Transverse colon (tissue), 4 donors: ENCODE measurements at places on chromosomes 3 and 15.

DNA sequence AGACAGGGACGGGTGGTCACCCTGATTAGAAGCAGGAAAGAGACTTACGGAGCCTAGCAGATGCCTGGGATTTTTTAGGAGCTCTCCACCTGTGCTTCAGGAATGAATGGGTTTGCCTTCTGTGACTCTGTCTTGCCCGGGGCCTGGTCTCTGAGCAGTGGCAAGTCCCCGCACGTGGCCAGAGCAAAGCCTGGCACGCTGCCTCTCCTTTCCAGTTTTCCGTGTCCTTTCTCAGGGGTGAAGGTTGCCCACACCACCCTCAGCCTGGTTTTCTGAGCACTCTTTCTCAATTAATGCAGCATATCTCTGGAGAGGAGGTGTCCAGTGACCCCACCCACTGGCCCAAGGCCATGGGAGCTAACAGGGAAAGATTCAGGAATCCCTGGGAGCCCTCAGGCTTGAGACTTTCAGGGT lies 14.5 kb upstream of the CHST14 start:
- DNase-seq = no peak

- no peak for DNase-seq
Measured at GRCh38 chr3:168991803-168992202, 671.7 kb downstream of the MECOM start.

DNA sequence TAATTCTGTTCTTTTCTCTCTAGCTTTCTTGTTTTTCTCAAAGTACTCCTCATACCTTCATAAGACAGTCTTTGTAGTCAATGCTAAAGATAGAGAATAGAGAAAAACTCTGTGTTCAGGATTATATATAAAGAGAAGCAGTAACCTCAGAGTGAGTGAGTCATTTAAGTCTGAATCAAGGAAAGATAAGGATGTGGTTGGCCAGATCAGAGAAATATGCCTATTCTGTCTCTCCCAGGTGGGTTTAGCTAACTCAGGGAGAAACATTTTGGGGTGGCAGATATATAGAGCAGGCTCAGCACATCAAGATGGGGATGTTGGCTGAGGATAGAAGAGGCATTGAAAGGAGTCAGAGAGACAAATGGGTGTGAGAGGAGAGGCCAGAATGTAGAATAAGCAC lies 31.4 kb downstream of the GTF2E1 start:
- no peak for DNase-seq

GRCh38 chr15:59335207-59335786 lies 37.4 kb downstream of the MYO1E start:
- DNase-seq = no peak

DNA sequence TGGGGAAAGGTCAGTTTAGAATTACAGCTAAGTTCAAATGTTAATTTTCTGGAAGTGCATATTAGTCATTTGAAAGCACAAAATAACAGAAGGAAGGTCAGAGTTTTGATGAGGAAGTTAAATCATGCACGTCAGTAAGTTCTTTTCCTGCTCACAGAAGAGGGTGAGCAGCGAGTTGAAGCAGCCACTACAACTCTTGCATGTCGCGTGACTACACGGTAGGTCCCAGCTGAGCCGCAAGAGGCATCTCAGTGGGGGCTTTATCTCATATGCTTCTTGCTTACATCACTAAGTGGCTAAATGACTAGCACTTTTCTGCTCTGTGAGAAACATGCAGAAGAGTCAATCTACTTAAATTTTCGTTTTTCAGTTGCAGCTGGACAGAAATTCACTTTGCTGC lies 21.3 kb upstream of the SEC62 start:
- peak; percentile 44 for DNase-seq

DNA sequence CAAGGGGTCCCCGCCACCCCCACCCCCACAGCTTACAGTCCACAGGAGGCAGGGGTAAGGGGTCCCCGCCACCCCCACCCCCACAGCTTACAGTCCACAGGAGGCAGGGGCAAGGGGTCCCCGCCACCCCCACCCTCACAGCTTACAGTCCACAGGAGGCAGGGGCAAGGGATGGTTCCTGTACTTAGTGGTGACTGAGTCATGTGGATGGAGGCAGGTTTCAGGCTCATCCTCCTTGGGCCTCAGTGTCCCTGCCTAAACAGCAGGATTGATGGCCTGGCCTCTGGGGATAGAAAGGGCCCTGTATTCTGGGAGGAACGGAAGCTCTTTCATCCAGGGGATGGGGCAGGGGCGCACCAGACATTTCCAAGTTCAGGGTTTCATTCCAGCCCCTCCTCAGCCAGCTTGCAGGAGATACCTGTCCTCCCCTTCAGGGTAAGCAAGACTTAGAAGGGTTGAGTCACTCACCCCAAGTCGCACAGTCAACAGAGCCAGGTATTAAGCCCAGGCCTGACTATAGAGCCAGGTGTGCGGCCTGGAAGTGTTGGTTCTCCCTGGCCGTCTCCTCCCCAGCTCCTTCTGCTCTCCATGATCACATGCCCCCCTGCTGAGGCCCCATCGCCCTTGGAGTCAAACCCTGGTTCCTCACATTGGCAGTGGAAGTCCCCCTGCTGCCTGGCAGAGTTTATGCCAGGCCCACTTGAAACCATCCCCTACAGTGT lies 12.5 kb downstream of the CSK start:
- DNase-seq = no peak

GRCh38 chr3:13403847-13404246 lies 16.3 kb downstream of the NUP210 start:
- DNase-seq = no peak

DNA sequence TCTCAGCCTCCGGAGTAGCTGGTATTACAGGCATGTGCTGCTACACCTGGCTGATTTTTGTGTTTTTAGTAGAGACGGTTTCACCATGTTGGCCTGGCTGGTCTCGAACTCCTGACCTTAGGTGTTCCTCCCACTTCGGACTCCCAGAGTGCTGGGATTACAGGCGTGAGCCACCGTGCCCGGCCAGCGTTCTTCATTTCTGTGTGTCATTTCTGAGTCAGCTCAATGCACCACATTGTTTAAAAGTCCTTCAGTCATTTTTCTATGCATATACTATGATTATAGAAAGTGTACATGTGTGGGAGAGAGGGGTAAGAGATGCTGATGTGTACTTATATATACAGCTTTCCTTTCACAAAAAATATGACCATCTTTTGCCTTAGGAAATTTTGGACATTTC lies 2.1 kb downstream of the QTRT2 start:
- no peak for DNase-seq

- no peak for DNase-seq
Measured at GRCh38 chr3:106341087-106341486, 472.3 kb upstream of the CBLB start.

GRCh38 chr3:55636300-55637195 lies 149.4 kb upstream of the WNT5A start:
- peak; percentile 31 for DNase-seq

- no peak for DNase-seq
Measured at GRCh38 chr15:70580958-70581357, 182.4 kb downstream of the UACA start.

- no peak for DNase-seq
Measured at GRCh38 chr15:55496716-55497115, 11.3 kb downstream of the DNAAF4 start.

DNA sequence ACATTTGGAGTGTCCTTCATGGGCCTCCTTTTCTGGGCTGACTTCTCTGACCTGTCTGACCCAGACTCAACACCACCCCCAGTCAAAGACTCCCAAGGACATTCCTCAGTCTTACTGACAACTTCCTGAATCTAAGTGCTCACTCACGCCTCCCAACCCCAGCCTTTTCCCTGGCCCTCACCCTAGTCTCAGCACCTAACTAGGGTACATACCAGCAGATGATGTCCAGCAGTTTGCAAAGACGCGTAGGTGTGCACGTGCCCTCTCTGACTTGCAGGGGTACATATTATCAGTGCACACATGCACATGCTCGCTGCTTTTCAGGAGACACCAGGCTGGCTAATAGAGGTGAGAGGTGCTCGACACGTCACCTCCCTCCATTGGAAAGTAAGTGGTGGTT lies 38.7 kb upstream of the SLCO2A1 start:
- DNase-seq = no peak

- DNase-seq = no peak
Measured at GRCh38 chr3:152155246-152156020, 113.3 kb upstream of the MBNL1 start.

DNA sequence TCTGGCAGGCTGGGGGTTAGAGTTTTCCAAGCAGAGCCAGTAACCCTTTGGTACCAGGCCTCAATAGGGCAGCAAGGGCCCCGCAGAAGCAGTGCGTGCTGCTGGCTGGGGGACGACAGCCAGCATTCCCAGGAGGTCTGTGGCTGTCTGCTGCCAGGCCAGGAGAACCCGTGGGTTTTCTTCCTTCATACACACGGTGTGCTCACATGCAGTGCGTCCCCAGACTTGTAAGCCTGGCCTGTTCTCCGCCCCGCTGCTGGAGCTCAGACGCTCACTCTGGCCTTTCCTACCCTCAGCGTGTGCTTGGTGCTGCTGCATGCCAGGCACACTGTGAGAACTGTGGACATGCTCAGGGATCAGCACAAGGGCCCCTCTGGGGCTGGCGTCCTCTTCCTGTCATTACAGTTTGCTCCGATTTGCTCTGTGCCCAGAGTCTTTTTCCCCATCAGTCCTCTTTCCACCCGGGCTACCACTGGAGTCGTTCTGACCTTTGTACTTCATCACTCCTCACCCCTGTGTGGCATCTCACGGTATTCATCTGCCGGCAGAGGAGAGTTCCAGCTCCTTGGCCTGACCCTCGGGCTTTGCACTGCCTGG lies 149.5 kb downstream of the DNAJB8 start:
- no peak for DNase-seq

- DNase-seq = no peak
Measured at GRCh38 chr3:42796332-42796885, 7.9 kb downstream of the HIGD1A start.

DNA sequence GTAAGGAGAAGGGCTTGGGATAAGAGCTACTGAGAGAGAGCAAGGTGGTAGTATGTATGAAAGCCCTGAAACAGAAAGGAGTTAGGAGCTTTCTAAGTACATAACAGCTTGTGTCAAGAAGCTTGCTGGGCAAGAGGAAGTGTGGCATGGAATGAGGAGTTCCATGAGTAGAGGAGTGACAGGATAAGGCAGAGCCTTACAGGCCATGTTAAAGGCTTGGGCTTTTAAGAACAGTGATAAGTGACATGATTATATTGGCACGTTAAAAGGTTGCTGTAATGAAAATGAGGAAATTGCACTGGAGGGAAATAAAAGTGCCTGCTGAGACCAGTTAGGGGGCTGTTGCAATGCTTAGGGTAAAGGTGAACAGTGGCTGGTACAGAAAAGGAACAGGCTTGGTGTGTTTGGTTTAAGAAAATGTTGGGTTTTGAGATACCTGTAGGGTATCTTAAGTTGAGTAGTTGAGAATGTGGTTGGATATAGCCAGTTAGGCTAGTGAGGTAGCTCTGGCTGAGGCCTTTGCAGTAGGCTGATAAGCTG lies 49.0 kb downstream of the MEF2A start:
- DNase-seq = no peak

GRCh38 chr3:37346227-37347005 lies 172.0 kb upstream of the LRRFIP2 start:
- DNase-seq = no peak

GRCh38 chr15:90270502-90271150 lies 5.2 kb downstream of the NGRN start:
- DNase-seq = no peak

DNA sequence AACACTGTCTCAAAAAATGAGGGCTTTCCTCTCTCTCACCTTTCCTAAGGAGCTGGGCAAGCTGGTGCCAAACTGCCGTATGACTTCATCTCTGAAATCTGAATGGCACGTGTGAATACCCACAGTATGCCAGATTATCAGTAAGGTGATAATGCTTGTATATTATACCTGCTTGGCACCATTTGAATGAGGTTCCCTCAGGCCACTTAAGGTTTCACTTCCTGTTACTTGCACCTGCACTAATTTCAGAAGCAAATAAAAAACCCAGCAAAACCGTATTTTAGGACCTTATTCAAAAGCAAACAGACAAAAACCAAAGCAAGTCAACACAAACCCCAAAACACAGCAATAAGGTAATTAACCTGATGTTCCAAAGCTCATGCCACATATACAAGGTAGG lies 19.7 kb downstream of the FOXP1 start:
- DNase-seq = no peak

- no peak for DNase-seq
Measured at GRCh38 chr3:44098656-44099415, 142.8 kb upstream of the TOPAZ1 start.

DNA sequence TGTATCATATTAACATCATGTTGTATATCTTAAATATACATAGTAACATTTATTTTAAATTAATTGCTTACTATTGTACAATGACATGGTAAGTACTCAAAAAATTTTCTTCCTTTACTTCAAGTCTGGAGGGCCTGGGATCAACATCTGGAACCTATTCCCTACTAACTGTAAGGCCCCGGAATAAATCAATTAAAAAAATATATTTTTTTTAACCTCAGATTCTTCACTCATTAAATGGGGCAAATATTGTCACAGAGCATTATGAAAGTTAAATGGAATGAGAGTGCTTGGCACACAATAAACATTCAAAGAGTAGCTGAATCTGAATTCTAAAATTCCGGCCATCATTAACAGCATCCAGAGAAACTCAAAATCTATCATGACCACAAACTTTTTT lies 16.5 kb downstream of the GSK3B start:
- no peak for DNase-seq

DNA sequence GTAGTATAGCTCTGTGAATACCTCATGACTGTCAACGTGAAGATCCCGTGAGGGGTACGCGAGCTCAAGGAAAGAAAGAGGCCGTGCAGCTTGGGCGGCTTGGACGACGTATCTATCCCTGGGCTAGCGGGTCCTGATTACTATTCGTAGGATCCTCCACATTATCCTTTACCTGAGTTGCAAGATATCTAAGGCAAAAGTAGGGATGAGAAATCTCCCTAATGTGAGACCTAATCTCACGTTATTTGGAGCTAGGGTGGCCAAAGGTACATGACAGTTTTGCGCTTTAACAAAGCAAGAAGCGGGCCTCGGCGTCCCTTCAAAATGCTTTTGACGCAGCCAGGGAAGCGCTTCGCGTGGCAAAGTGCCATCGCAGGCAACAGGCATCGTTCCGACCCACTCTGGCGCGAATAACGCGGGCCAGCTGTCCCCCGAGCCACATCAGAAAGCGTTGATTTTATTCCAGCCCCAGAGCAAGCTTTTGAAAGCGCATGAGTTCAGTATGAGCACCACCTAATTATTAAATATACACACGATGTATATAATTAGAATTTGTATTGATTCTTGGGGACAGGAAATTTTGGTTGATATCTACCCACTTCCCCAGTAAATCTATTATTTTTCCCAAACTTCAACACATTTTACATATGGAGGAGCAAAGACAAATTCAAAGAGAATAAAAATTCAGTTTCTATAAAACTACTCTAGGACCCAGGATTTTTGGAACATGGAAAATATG lies 2.5 kb upstream of the EOMES start:
- DNase-seq = no peak

GRCh38 chr15:51588966-51589365 lies 33.6 kb downstream of the DMXL2 start:
- DNase-seq = no peak

DNA sequence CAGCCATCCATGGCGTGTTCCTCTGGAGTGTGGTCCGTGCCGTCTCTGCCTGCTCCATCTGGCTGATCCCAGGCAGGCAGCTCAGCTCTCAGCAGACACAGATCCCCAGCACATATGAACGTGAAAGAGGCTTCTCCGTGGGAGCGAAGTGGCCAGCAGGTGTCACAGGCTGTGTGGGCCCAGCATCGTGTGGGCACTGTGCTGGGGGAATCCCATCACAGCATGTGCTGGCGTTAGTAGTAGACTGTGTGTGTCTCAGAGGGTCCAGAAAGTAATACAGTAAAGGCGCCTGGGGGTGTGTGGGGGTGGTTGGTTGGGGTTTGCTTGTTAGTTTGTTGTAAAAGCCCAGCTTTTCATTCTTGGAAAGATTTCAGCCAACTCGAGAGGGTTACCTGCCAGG lies 147.6 kb downstream of the IGF1R start:
- DNase-seq = no peak
